ENCODE measurements at places on chromosomes 4 and X.
A peak's percentile ranks its signal among the peaks of the same experiment; 100 is the strongest.

- DNase-seq: peak; percentile 71
Measured at GRCh38 chrX:129980540-129981199, 1.8 kb upstream of the BCORL1 start.

DNA sequence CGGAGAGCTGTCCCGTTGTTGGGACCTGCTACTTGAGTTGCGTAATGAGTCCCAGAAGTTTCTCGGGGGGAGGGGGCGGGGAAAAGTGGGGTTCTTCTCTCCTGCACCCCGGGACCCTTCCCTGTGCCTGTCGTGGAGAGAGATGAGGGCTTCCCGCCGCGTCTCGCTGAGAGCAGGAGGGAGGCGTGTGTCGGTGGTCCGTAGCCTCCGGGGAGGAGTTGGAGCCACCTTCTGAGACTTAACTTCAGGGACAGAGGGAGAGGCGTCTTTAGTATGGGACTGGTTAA, 698 bp downstream of the AFF1 start:
- peak; percentile 51 for DNase-seq

DNA sequence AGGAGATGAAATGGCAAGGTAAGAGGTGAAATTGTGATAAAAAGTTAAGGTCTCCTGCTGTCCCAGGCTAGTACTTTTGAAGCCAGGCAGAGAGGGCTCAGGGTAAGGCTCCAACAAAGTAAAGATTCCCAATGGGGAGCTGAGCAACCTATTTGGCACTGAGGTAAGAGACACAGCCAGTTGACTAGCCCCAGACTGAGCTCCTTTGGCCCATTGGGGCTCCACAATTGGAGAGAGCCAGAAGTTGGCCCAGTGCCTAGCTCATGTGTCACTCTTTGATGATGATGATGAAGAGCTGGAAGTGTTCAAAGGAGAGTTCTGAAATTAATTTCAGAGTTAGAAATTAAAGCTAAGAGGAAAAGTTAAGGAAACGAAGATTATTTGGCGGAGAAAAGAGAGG, 94.6 kb downstream of the RLIM start:
- DNase-seq: peak; percentile 43

GRCh38 chr4:8817096-8817812, 54.4 kb downstream of the HMX1 start:
- DNase-seq: no peak

DNA sequence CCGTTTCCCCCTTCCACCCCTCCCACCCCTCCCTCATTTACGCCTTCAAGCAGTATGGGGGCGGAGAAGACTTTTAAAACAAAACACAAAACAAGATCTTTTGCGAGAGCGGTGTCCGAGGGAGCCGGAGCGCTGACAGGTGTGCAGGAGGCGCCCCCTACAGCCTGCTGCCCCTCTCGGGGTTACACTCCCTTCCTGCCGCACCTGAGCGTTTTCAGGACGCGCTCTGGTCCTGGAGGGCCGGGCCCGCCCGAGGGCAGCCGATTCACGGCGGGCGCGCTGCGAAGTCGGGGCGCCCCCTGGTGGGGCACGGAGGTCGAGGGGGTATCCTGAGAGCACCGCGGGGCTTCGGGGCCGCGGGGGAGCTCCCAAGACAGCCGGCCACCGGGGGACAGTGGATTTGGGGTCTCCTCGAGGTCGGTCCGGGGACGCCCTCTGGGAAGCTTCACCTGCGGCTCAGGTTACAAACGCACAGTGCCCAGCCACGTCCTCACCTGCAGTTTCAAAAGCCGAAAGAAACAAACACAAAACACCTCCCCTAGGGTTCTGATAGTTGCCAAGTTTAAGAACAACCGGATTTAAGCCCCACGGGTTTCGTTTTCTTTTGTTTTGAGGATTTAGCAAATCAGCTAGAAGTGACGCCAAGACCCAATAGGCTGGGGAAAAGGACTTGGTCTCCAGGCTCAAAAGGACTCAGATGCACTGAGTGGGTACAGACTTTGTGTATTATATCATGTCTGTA, 8.0 kb upstream of the NEUROG2 start:
- DNase-seq: peak; percentile 48

GRCh38 chrX:48972220-48973164, 848 bp upstream of the KCND1 start:
- peak; percentile 42 for DNase-seq

DNA sequence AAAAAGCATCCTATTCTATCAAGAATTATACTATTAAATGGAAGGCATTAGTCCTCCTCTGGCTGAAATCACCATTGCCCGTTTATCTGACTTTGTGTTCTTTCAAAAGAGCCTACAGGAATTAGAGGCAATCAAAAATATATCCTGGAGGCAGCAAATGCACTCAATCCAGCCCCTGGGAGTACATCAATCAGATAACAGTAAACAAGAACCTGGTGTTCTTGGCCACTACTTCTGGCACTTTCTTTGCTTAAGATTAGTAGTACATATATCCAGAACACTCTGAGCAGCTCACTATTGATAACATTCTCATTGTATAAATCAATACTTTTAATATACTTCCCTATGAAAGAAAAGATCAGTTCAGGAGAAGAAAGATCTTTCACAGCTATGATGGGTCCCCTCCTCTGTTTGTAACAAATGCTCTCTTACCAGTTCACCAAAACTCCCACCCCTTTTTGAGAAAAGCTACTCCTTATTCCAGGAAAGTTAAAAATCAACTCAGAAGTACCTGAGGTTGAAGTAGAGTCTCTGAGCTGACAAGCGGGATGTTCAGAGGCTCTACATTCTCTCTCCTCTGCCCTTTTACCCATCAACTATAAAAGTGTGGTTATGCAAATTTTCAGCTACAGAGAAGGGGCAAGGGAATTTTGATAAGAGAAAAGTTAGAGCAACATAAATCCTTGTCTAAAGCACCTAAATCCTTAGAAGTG, 176.0 kb downstream of the COX18 start:
- no peak for DNase-seq

DNA sequence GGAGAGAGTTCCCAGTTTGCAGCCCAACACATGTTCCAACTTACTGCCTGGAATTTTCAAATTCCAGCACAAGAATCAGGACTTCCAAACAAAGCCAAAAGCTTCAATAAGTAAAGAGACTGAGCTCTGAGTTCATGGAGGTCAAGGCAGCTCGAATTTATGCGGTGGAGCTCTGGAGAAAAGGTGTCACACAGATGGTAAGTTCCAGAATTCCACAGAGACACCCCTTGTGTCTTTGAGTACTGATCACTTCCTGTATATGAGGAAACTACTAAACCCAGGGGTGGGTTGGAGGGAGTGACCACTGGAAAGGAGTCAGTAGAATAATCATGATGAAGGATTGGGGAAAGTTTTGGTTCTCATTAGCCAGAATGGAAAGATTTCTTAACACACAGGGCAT, 118.5 kb upstream of the GUCY1A1 start:
- DNase-seq: no peak

DNA sequence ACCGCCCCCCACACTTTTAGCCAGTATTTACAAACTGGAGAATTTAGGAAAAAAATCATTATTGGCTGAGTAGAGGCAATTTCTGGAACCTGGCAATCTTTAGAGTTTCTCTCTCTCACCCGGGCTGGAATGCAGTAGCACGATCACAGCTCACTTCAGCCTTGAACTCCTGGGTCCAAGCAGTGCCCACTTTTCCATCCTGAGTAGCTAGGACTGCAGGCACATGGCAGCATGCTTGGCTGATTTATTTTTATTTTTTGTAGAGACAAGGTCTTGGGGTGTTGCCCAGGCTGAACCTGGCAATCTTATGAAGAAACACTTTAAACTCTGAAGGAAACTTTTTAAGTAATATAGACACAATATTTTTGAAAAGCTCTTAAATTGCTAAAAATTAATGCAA, 120.1 kb downstream of the AFF1 start:
- DNase-seq: no peak

GRCh38 chr4:24104158-24104565, 214.3 kb upstream of the PPARGC1A start:
- peak; percentile 39 for DNase-seq

GRCh38 chrX:9940421-9940820, 26.7 kb upstream of the CLDN34 start:
- no peak for DNase-seq

GRCh38 chr4:76801621-76802235, 96.2 kb downstream of the SOWAHB start:
- peak; percentile 58 for DNase-seq

DNA sequence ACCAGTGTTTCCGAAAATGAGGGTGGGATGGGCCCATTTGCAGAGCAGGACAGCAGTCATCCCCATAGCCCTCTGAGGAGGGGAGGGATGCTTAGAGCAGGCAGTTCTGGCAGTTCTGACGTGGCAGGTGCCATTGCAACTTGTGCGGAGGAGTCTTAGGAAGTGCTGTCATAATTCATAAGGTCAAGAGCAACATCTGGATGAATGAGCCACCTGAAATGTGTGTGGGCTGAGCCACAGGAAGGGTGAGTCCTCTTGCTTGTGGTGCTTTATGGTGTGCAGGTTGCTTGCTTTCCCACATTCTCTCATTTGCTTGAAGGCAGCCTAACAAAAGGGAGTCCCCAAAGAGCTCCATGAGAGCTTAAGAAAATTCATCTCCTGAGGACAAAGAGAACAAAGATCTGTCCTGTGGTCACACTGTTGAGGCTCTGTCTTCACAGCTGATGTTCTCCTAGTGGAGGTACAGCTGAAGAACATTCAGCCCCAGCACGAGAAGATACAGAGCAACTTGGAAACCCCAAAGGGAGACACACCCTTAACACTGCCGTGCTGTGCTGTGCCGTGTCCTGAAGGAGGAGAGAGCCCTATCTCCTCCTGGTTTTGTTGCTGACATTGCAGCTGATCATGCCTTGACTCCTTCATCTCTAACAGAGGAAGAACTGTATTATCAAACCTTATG, 60.3 kb downstream of the DLG3 start:
- no peak for DNase-seq

DNA sequence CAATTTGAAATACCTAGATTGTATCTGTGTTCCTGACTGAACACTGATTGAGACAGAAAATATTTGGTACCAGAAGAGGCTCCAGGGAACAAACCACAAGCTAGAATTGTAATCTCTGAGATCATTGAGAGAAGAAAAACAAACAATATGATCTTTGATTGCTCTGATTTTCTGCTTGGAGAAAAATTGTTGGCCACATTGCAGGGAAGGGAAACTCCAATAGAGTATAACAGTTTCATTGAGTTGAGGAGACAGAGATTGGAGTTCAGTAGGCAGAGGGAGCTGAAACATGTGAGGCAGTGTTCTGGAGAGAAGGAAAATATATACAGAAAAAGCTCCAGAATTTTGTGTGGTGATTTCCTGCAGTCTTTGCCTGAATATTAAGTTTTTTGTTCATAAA, 158.2 kb downstream of the C4orf33 start:
- no peak for DNase-seq

GRCh38 chrX:123340696-123341095, 156.6 kb downstream of the GRIA3 start:
- no peak for DNase-seq

- no peak for DNase-seq
Measured at GRCh38 chrX:33686105-33686504, 446.0 kb downstream of the FAM47A start.

DNA sequence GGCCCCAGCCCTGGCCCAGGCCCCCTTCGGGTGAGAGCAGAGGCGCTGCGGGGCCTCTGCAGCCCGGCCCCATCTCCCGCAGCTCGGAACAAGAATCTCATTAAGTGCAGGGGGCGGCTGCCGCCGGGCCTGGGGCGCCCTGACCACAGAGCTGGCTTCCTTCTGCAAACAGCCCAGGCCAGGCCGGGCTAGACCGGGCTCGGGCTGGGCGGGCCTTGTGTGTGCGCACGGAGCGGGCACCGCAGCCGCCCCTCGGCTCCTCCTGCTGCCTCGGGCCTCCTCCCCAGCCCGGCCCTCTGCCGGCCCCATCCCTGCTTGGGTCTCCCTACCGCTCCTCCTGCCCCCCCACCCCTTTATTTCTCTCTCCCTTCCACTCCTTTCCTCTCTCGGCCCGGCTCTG, 83.3 kb downstream of the EFNB1 start:
- no peak for DNase-seq

- no peak for DNase-seq
Measured at GRCh38 chr4:145731028-145731427, 51.1 kb downstream of the C4orf51 start.

DNA sequence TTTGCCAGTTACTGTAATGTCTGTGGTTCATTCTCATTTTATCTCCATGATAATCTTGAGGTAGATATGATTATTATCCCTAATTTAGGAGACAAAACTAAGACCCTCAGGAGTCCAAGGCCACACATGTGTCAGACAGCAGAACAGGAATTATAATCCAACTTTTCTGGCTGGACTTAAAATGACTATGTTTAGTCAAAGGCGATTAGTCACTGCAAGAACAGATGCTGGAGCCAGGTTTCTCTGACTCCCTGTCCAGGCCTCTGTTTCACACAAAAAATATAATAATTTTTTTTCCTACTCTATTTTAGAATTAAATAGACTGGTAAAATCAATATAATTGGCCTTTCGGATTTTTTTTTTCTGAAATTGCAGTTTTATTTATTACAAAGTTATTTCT, 56.7 kb upstream of the TMEM131L start:
- DNase-seq: no peak

GRCh38 chrX:69234624-69235023, 69.4 kb upstream of the PJA1 start:
- no peak for DNase-seq

DNA sequence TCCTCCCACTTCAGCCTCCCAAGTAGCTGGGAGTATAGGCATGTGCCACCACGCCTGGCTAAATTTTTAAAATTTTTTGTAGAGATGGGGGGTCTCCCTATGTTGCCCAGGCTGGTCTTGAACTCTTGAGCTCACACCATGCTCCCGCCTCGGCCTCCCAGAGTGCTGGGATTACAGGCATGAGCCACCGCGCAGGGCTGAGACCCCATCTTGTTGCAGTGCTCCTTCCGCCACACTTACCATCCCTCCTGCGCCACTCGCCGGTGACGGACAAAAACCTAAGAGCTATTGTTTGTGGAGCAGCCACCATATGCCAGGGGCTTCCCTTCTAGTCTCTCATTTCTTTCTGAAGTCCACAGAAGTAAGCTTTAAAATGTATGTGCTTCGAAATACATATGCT, 34.5 kb downstream of the NSG1 start:
- DNase-seq: no peak

GRCh38 chr4:22762548-22762947, 69.8 kb downstream of the GBA3 start:
- DNase-seq: no peak

DNA sequence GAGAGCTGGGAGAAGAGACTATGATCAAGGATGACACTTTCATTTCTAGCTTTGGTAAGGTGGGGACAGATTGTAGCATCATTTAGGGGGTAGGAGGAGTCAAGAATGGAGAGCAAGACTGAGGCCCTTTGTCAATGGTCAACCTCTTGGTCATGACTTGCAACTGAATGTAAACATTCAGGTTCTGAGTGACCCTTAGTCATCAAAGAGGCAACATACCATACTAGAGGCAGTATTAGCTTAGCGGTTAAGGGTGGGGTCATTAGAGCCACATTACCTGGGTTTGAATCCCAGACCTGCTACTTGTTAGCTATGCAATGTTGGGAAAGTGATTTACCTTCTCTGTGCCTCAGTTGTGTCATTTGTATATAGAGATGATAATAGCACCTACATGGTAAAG, 76.5 kb downstream of the MED28 start:
- no peak for DNase-seq

GRCh38 chr4:151436093-151436518, 27.1 kb downstream of the FHIP1A start:
- no peak for DNase-seq

Data from left cardiac atrium (tissue), 4 donors.